Pancreas (tissue), 10 donors: ENCODE measurements at places on chromosomes 2 and 18. TPM values are rescaled to one million over a fixed set of nuclear protein-coding genes. Genes with fewer than 3 reads are reported as not detected.

DNA sequence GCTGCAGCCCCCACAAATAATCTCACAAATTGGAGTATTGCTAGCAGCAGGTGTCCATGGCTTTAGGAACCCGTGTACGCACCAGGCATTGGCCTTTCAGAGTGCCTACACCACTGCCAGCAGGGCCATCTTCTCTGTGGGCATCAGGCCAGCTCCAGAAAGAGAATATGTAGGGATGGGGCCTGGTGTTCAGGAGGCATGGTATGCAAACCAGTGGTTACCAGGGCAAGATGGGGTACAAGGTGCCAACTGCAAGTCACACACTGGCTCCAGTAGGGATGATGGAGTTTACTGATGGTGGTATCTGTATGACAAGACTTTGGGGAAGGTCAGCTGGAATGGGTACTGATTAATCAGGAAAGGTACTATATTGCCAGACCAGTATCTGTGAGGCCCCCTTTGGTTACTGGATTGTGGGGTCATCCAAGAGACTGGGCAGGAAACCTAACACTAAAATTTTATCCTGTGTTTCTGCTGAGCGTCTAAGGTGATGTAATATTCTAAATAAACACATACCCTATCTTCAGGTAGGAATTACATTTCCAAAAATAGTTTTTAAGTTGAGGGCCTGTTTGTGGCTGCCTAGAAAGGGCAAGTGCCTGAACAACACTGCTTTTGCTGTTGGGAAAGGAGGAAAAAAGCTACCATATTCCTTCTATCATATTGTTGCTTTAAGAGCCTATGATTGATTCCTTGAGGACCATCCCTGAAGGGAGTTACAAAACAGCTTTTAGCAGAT, 9.0 kb downstream of the CNOT9 start:
- no peak for DNase-seq
- no peaks in the 10 kb centered on the region for H3K36me3 ChIP-seq
- H3K4me1 ChIP-seq = no peaks in the 10 kb centered on the region

DNA sequence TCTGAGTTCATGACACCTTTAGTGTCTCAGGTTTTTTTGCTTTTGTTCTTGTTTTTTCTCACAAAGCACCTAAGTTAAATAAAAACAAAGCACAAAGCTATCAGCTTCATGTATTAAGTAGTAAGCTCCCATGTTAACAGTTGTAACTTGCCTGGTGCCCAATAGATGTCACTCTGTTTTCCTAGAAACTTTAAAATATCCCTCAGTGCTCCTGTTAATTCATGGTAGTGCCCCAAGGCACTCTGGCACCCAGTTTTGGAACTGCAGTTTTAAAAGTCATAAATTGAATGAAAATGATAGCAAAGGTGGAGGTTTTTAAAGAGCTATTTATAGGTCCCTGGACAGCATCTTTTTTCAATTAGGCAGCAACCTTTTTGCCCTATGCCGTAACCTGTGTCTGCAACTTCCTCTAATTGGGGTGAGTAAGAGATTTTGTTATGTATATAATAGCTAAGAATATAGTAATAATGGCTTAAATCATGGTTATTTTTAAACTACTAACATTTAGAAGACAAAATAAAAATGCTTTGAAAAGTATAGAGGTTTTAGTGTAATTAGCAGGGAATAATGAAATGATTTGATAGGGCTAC, 555.0 kb upstream of the TMEFF2 start:
- DNase-seq = no peak
- H3K27me3 ChIP-seq = no peaks in the 10 kb centered on the region
- H3K27ac ChIP-seq = no peak overlapping the region
- no peaks in the 10 kb centered on the region for H3K36me3 ChIP-seq

DNA sequence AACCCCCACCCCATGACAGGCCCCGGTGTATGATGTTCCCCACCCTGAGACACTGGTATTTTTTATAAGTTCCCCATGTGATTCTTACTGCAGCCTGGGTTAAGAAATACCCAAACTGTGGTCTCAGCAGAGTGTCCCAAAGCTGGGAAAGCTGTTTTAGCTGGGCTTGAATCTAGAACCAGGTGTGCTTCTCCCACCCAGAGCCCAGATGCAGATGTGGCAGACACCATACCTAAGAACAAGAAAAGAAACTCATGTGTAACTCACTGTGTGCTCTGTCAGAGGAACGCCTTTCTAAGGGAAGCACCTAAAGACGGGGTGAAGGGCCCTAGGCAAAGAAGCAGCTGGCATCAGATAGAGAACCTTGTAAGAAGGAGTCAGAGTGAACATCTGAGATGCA, 23.9 kb downstream of the DOK1 start:
- H3K36me3 ChIP-seq = no peaks in the 10 kb centered on the region
- no peak overlapping the region for H3K4me3 ChIP-seq
- H3K27ac ChIP-seq = no peak overlapping the region
- DNase-seq = no peak
- H3K27me3 ChIP-seq = no peaks in the 10 kb centered on the region
- H3K4me1 ChIP-seq = no peaks in the 10 kb centered on the region

DNA sequence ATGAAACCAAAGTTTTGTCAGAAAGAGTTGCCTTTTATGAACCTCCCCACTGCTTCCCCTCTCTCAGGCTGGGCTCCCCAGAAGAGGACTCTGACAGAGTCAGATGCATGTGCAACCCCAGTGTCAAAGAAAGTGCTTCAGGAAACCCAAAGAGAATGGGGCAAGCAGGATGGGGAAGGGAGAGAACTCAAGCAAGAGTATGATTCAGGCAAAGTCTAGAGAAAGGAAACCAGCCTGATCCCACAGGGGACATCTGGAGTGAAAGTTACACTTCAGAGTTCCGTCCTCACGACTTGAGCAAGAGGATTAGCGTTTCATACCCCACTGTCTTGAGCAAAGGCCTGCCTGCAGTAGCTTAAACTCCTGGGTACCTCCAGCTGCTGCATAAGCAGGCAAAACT, 51.8 kb upstream of the EPC2 start:
- H3K36me3 ChIP-seq = no peaks in the 10 kb centered on the region
- no peaks in the 10 kb centered on the region for H3K27me3 ChIP-seq
- H3K27ac ChIP-seq = no peak overlapping the region
- no peak overlapping the region for H3K4me3 ChIP-seq
- no peak for DNase-seq

Gene ERLEC1
- total RNA-seq = 27.7 TPM

Gene MAB21L4
- total RNA-seq = 0.19 TPM

Gene FBXO48
- total RNA-seq = 0.83 TPM

Gene COL4A3
- total RNA-seq = 3.3 TPM
